ENCODE measurements at places on chromosomes 3 and 15.

GRCh38 chr3:167684388-167684993 lies 30.7 kb upstream of the WDR49 start:
- DNase-seq = no peak

- no peak for DNase-seq
Observed at GRCh38 chr3:127061641-127062040, 78.7 kb downstream of the PLXNA1 start.

GRCh38 chr3:153666991-153667740 lies 454.0 kb upstream of the ARHGEF26 start:
- DNase-seq = no peak

DNA sequence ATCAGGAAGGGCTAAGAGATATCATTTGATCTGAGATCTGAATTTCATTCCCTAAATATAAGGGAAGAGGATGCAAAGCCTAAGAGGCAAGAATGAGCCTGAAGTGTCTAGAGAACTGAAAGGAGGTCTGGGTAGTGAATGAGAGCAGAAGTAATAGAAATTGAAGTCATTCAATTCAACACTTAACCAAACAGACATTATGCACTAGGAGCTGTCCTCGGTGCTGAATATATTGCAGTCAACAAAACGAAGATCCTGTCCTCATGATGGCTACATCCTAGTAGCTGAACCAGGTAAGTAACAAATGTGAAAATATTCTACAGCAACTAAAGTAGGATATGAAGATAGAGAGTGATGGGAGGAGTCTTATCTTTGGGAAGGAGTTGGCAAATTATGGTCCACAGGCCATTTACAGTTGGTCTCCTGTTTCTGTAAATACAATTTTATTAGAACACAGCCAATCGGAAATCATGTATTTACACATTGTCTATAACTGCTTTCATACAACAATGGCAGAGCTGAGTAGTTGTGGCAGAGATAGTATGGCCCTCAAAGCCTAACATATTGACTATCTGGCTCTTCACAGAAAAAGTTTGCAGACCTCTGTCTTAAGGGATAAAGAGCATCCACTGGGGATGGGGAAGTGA lies 192.9 kb upstream of the CADPS start:
- no peak for DNase-seq

DNA sequence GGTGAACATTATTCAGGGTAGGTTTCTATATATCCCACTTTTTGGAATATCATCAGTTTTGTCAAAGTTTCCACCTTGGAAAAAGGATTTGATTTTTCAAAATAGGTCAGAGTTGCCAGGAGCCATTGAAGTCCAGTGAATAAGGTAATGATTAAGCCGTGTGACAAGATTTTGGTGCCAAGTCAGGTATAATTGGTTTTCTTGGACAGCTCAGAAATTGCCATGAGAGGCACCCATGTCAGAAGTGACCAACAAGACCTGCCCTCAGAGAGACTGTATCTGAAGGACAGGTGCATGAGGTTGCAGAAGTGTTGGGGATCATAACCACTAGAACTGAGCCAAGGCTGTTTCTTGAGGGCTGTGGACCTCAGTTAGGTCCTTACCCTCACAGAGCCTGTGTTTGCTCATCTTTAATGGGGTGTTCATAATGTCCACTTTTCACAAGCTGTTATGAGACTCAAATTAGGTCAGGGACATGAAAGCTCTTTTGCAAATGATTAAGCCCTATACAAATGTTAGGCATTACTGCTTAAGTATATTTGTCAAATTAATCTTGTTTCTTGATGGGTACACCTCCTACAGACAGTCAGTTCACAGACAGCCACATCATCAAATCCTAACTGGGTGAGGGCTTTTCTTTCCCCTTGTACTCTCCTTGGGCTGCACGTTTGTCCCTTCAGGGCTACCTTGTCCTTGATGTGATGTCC lies 32.3 kb downstream of the CASR start:
- DNase-seq = no peak

DNA sequence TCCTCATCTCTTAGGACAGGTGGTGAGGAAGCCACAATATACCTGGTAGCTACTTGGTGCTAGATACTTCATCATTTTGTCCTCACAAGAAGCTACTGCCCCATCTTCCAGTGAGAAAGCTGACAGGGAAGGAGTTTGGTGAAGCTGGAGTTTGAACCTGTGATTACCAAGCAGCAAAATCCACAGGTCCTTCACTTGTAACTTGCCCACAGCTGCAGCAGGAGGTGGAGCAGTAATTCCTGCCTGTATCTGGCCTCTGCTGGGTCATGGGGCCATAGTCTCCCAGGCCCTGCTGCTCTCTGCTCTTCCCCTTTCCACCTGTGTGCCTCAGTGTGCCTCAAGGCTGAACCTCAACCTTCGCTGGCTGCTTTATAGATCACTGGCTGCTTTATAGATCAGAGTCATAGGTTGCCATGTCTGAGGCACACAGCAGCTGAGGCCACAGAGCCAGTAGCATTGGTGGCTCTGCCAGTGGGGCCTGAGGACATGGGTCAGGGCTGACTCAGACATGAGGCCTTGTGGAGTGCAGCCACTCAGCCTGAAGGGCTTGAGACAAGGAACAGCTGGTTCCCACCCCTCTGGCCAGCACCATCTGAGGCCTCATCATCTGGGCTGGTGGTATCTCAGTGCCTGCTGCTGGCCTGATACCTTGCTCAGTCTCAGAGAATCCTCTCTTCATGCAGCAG lies 11.1 kb upstream of the CHRNB4 start:
- DNase-seq = no peak

DNA sequence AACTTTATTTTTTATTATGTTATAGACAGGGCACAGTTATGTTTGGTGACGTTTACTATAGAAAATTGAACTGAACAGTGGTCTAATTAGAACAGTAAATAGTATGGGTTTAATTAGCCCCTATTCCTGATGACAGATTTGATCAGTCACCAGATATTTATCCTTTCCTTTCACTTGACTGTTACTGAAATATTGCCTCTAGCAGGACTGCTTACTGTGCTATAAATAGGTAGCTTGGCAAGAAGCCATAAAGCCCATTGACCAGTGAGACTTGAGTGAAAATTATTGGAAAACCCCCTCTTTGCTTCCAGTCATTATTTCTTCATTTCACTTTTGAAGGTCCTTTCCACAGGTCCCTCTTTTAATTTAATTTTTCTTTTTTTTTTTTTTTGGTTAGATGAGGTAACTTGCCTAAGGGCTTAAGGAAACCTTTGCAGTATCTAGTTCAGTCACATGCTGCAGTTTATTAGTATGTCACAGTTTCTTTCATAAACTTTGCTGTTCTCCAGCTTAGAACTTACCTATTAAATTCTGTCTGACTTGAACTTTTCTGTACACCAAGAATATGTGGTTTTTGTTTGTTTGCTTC lies 115.6 kb downstream of the ADAMTSL3 start:
- DNase-seq = no peak

GRCh38 chr15:64026591-64026990 lies 19.7 kb downstream of the DAPK2 start:
- DNase-seq = no peak

DNA sequence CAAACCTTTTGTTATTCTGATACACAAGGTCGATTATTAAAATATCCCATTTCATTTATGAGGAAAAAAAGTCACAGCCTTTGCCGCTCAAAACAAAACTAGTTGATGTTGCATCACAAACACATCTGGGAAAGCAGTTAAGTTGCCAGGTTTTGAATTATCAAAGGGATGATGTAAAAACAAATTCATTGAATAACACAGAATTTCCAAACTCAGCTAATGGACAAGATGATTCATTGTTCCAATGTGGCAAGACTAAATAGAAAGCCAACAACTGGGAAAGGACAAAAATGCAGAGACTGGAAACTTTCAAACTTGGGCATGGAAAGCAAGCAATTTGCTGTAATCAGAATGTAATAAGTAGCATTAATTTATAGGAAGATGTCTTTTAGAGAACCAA lies 610.0 kb upstream of the ZNF385D start:
- DNase-seq = no peak

- DNase-seq = no peak
Observed at GRCh38 chr3:160754371-160754854, 1.6 kb upstream of the PPM1L start.

- peak; percentile 64 for DNase-seq
Observed at GRCh38 chr15:99925661-99926461, 192.6 kb upstream of the LYSMD4 start.

- no peak for DNase-seq
Observed at GRCh38 chr3:21509731-21510470, 241.1 kb downstream of the ZNF385D start.

DNA sequence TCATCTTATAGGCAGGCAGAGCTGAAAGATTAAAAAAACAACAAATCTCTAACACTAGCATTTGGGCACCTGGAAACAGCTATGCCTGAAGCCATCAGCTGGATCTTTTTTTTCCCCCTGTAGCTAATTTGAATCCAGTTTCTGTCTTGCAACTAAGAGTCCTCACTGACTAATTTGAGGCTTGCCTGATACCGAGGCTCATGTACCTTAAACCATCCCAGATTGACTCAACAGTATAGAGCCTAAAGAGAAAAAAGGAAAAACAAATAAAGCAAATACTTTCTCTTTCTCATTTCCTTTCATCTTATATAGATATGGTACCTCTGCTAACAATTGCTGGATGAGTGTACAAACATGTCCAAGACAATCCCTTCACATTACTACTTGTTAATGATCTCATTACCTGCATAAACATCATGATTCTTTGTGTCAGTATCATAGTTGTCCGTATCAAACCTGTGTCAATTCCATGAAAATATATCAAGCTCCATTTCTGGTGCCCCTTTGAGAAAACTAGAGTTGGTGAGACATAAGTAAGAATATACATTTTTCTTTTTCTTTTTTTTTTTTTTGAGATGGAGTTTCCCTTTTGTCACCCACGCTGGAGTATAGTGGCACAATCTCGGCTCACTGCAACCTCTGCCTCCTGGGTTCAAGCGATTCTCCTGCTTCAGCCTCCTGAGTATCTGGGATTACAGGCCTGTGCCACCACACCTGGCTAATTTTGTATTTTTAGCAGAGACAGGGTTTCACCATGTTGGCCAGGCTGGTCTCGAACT lies 43.1 kb downstream of the BHLHE40 start:
- no peak for DNase-seq

DNA sequence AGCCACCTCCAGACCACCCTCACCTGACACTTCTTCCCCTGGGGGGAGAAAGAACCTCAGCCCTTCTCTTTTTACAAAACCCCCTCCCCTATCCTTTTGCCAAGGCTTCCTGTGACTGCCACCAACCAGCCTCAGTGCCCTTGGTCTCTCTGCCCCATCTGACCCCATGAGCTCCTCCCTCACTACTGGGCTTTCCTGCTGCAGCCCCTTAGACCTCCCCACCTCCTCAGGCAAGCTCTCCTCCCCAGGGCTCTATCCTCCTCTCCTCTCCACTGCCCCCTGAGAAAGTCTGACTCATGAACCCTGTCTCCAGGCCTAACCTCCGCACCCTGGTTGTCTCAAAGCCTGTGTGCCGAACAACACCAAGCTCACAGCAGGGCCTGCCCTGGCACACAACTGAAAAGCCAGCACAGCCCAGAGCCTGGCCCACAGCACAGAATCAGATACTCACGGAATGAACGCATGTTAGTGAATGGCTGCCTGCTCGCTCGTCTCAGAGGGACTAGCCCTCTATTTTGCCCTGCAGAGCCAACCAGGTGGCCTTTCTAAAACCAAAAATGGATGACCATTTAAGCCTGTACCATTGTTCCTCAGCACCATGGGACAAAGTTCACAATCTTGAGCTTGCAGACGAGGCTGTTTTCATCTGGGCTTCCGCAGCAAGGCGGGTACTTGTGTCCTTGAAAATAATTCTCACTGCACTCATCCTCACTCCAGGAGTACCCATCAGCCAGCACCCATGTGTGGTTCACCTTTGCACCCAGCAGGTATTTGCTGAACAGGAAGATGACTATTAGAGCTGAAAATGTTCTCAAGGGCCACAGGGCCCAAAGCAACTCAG lies 1.7 kb downstream of the CHDH start:
- no peak for DNase-seq

DNA sequence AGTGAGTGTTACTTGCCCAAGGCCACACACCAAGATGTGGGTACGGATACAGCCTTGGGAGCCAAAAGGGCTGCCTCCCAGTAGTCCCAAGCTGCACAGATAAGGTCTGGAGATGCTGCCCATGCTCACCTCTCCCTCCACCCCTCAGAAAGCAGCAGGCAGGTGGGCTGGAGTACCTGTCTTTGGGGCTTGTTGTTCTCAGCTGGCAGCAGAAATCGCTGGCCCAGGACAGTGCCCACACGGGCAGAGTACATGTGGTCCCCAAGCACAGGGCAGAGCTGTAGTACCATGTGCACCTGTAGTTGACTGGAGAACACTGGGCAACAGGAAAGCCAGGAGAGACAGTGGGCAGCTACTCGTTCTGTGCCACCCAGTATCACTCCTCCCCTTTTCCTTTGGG lies 5.0 kb downstream of the RPUSD3 start:
- no peak for DNase-seq

- no peak for DNase-seq
Observed at GRCh38 chr15:62165104-62165792, at the start of gene C2CD4B. TSS of gene C2CD4B (minus strand) at chr15:62165285. CDS start at chr15:62164984, 301 bp downstream.

DNA sequence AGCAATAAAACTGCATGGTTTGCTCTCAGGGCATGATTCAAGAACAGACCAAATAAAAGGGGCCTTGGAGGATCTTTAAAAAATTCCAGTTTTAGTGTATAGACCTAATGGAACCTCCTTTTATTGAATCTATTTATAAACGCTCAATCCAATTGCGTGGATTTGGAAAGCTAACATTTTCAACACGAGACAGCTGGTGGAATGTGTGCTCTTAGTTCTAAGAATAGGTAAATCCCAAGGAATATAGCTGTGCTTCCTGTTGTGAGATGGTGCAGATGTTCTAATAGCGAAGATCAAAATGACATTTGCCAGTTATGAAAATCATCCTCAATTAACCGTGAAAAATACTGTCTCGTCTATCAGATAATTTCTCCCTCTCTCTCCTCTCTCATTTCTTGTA lies 192.5 kb downstream of the ATP10A start:
- DNase-seq = no peak

- no peak for DNase-seq
Observed at GRCh38 chr3:187377842-187378241, 9.7 kb downstream of the RTP4 start.

GRCh38 chr3:161273589-161274218 lies 52.6 kb downstream of the NMD3 start:
- DNase-seq = no peak

DNA sequence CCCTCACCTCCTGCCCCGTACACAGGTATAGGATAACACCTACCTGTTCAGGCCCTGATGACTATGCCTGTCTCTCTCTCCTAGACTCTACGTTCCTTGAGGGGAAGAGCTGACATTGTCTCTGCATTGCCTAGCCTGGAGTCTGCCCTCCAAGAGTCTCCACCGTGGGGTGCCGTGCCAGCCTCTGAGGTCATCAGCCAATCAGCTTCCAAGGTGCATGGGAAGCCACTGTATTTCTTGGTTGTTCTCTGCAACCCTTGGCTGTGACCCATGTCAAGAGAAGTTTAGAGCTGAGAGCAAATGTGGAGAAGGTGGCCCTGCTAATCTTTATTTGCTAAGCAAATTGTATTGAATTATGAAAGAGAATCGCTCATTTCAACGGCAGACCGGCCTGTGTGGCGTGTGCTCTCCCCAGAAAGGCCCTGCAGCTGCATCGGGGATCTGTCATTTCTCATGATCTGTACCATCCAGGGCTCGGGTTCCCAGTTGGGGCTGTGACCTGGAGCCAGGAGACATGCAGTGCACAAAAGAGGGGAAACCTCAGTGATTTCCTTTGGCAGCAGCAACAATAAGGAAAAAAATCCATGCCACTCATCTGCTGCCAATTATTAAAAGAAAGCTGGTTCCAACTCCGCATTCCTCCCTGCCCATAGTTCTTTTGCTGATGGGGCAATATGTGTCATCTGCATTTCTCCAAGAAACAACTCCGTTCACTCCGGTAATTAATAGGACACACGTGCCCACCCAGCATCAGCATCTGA lies 182.2 kb downstream of the MEGF11 start:
- no peak for DNase-seq
